ENCODE measurements at places on chromosomes 7 and 10. TPM values are rescaled to one million over a fixed set of nuclear protein-coding genes. Genes with fewer than 3 reads are reported as not detected.

- H3K27me3 ChIP-seq = no peaks in the 10 kb centered on the region
- no peak overlapping the region for H3K27ac ChIP-seq
- no peak overlapping the region for H3K4me3 ChIP-seq
- no peaks in the 10 kb centered on the region for H3K4me1 ChIP-seq
These were observed 115.3 kb upstream of the FAM171A1 start for GRCh38 chr10:15486404-15486803.

- no peak overlapping the region for H3K4me3 ChIP-seq
- no peak overlapping the region for H3K27ac ChIP-seq
- H3K36me3 ChIP-seq = no peaks in the 10 kb centered on the region
These were observed 36.1 kb downstream of the ADGRA1 start for GRCh38 chr10:133123746-133124356.

DNA sequence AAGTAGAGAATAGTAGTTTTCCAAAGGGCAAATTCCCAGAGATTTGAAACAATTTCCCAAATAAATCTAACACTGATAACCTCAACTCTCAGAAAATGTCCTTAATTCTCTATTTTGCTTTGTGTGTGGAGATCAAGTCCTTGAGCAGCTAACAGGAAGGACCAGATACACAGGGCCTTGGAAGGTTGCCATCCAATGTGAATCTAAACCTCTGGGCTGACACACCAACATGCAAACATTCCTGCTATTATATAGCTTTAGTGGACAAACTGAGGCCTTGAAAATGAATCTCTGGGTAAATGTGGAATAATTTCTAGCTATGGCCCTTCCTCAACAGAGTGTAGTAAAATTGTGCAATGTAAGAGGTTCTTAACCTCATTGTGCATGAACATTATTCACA lies 44.1 kb upstream of the PARD3 start:
- no peaks in the 10 kb centered on the region for H3K4me1 ChIP-seq
- peak; percentile 28 for DNase-seq
- H3K27ac ChIP-seq = no peak overlapping the region
- no peaks in the 10 kb centered on the region for H3K36me3 ChIP-seq
- H3K27me3 ChIP-seq = no peaks in the 10 kb centered on the region

DNA sequence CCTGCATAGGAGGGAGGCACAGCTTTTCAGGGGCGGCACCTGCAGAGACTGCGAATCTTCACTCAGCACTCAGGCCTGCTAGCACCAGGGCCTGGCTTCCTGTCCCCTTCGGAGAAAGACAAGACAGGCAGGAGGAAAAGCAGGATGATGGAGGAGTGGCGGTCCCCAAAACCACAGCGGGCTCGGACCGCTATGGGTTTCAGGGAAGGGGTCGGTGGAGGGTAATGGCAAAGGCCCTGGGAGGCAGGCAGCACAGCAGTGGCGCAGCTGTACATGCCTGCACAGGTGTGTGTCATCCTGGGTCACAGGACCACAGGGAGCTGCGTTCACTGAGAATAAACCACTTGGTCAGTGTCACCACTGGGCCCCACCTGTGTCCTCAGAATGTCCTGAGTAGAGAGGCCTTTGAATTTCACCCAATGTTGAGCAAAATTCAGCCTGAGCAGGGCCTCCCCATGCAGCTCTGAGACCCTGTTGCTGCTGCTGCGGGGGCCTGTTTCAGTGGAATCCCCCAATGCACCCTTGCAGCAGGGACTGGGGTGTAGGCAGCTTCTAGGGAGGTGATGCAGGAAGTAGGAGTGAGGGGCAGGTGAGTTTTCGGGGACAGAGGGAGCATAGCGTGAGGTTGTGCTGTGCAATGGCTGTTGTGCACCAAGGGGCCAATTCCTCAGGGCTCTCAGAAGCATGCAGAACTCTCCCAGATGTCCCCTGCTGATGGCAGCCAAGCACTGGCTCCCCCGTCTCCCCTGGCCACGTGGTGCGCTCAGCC lies 90.6 kb upstream of the PPP2R2D start:
- peaks cover 4% of the 10 kb centered on the region for H3K4me1 ChIP-seq
- no peak overlapping the region for H3K27ac ChIP-seq
- no peak overlapping the region for H3K4me3 ChIP-seq
- no peak for DNase-seq
- no peaks in the 10 kb centered on the region for H3K27me3 ChIP-seq

- no peaks in the 10 kb centered on the region for H3K4me1 ChIP-seq
- no peak overlapping the region for H3K27ac ChIP-seq
- DNase-seq = peak; percentile 41
- H3K4me3 ChIP-seq = no peak overlapping the region
- no peaks in the 10 kb centered on the region for H3K36me3 ChIP-seq
- H3K27me3 ChIP-seq = no peaks in the 10 kb centered on the region
These were observed 190.9 kb downstream of the BMPER start for GRCh38 chr7:34096198-34096651.

Gene PIP
- 1.5 TPM for total RNA-seq

- H3K4me3 ChIP-seq = no peak overlapping the region
- no peak for DNase-seq
- no peaks in the 10 kb centered on the region for H3K36me3 ChIP-seq
- H3K27ac ChIP-seq = no peak overlapping the region
- no peaks in the 10 kb centered on the region for H3K4me1 ChIP-seq
These were observed 74.9 kb downstream of the VWC2 start for GRCh38 chr7:49848211-49848841.

GRCh38 chr10:78867555-78867939 lies 201.2 kb upstream of the ZMIZ1 start:
- no peaks in the 10 kb centered on the region for H3K27me3 ChIP-seq
- no peak for DNase-seq
- no peak overlapping the region for H3K4me3 ChIP-seq
- H3K4me1 ChIP-seq = peaks cover 3% of the 10 kb centered on the region
- no peaks in the 10 kb centered on the region for H3K36me3 ChIP-seq
- no peak overlapping the region for H3K27ac ChIP-seq

GRCh38 chr7:39587393-39587792 lies 21.2 kb downstream of the YAE1 start:
- no peak for DNase-seq
- H3K27ac ChIP-seq = no peak overlapping the region
- H3K36me3 ChIP-seq = no peaks in the 10 kb centered on the region
- H3K4me3 ChIP-seq = no peak overlapping the region
- H3K4me1 ChIP-seq = no peaks in the 10 kb centered on the region

Measured in lung (tissue), 17 donors.